ENCODE measurements at places on chromosomes 2 and 18. TPM values are rescaled to one million over a fixed set of nuclear protein-coding genes. Genes with fewer than 3 reads are reported as not detected.
A peak's percentile ranks its signal among the peaks of the same experiment; 100 is the strongest.

The ERICH2 gene
- not detected for total RNA-seq

The RAB6C gene
- total RNA-seq = 0.02 TPM

The KCNG2 gene
- total RNA-seq = not detected

The REEP1 gene
- 2.5 TPM for total RNA-seq

The SCN1A gene
- total RNA-seq = not detected

The IL18R1 gene
- not detected for total RNA-seq

The IL37 gene
- total RNA-seq = not detected

The RFX8 gene
- total RNA-seq = not detected

DNA sequence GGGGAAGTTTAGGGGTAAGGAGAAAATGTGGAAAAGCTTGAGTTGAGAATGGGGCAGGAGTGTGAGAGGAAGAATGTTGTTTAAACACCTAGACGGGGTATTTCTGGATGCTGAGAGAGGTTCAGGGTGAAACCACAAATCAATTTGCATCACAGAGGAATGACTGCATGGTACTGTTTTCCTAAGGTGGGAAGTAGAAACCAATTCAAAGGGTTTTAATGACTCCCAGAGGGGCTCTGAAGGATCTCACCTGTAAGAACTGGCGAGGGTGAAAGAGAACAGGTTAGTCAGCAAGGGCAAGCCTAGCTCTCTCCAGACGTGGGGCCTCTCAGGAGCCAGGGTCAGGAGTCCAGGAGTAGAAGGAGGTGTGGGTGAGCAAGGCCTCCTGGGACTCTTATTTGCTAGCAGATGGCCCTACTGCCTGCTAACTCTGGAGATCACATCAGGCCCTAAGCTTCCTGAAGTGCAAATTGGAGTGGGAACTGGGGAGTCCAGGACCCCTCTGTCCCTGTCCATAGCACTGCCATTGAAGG lies 133.0 kb upstream of the CELF4 start:
- no peak for DNase-seq

GRCh38 chr2:12412898-12413305 lies 303.8 kb upstream of the TRIB2 start:
- peak; percentile 69 for DNase-seq

GRCh38 chr18:75213611-75214331 lies 3.2 kb downstream of the TSHZ1 start:
- peak; percentile 65 for DNase-seq

- DNase-seq = no peak
These were observed 582.9 kb upstream of the SALL3 start for GRCh38 chr18:78396756-78397155.

DNA sequence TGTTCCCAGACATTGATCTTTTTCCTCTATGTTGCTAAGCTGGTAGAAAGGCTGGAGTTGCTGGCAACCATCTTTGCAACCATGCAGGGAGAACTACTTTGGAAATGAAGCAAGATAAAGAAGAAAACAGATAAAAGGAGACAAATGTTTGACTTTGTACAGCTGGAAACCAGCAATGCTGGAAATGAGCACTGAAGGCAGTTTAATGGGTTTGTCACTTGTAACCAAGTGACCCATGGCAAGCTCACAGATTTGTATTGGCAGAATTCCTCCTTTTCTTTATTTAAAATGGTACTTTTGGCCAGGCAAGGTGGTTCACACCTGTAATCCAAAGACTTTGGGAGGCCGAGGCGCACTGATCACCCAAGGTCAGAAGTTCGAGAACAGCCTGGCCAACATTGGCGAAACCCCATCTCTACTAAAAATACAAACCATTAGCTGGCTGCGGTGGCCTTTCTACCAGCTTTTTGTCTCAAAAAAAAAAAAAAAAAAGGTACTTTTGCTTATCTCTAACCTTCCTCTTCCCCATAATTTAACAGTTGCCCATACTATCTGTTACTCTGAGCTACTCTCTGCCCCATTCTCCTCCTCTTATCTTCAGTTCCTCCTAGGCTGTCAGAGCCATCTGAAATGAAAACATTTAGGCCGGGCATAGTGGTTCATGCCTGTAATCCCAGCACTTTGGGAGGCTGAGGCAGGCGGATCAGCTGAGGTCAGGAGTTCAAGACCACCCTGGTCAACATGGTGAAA lies 2.0 kb upstream of the BOLA3 start:
- DNase-seq = no peak

GRCh38 chr2:121534007-121534406 lies 3.3 kb downstream of the RNU4ATAC start:
- no peak for DNase-seq

GRCh38 chr2:211898702-211899101 lies 639.9 kb downstream of the ERBB4 start:
- no peak for DNase-seq

DNA sequence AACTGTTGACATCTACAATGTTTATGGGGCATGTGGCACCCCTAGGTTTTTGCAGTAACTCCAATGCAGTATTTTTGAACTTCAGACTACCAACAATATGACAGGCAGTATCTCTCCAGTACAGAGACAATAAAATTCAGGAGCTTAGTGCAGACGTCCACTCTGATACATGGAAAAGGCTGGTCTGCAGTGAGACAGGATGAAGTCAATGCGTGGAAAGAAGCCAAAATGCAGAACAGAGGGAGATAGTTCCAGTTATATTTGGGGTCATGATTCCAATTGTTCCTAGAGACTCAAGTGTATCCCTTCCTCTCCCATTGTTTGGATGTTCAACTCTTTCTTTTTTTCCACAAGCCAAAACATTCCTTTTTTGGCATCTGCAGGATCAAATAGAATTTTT lies 18.7 kb upstream of the SMAD2 start:
- DNase-seq = no peak

GRCh38 chr2:230843132-230843531 lies 21.6 kb upstream of the ITM2C start:
- no peak for DNase-seq

DNA sequence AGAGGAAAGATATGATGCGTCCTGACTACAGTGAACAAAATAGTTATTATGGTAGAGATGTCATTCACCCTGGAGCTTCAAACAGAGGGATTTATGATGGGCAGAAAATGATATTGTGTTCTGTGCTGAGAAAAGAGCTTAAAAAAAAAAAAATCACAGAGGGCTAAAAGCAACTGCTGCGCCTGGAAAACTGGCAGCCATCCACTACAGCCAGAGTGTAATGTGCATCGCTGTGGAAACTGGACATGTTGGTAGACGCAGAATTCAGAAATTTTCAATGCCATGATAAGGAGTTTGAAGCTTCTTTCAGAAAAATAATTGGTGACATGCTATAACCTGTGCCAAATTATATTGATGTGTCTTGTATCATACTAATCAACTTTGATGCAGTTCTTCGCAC lies 122.9 kb upstream of the SOX11 start:
- no peak for DNase-seq

- no peak for DNase-seq
These were observed 402 bp downstream of the OSGEPL1 start for GRCh38 chr2:189762229-189762550.

GRCh38 chr2:217527590-217528202 lies 475.1 kb downstream of the TNS1 start:
- peak; percentile 78 for DNase-seq

GRCh38 chr18:24118750-24119577 lies 19.9 kb upstream of the CABYR start:
- DNase-seq = peak; percentile 71

DNA sequence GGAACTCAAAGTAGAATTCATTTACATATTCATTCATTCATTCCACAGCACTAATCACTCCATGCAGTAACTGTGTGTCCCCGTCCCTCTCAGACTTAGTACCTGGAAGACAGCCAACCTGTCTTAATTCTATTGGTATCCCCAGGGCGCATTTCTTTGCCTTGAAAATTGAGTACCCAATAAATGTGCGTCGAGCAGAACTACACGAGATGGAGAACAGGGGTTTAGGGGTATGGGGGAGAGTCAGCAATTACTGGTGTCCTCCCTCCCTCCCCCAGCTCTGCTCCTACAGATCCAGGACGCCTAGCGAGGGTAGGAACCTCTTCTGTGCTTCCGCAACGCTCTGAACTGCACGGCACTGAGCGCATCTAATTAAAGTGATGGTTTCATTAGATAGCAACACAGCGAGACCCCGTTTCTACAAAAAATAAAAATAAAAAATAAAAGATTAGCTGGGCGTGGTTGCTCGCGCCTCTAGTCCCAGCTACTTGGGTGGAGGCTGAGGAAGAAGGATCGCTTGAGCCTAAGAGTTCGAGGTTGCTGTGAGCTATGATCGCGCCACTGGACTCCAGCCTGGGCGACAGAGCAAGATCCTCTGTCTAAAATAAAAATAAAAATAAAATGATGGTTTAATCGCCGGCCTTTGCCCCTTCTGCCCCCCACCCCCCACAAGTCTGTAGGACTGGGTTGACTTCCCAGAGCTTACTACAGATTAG lies 614 bp upstream of the FKBP1B start:
- DNase-seq = peak; percentile 37

DNA sequence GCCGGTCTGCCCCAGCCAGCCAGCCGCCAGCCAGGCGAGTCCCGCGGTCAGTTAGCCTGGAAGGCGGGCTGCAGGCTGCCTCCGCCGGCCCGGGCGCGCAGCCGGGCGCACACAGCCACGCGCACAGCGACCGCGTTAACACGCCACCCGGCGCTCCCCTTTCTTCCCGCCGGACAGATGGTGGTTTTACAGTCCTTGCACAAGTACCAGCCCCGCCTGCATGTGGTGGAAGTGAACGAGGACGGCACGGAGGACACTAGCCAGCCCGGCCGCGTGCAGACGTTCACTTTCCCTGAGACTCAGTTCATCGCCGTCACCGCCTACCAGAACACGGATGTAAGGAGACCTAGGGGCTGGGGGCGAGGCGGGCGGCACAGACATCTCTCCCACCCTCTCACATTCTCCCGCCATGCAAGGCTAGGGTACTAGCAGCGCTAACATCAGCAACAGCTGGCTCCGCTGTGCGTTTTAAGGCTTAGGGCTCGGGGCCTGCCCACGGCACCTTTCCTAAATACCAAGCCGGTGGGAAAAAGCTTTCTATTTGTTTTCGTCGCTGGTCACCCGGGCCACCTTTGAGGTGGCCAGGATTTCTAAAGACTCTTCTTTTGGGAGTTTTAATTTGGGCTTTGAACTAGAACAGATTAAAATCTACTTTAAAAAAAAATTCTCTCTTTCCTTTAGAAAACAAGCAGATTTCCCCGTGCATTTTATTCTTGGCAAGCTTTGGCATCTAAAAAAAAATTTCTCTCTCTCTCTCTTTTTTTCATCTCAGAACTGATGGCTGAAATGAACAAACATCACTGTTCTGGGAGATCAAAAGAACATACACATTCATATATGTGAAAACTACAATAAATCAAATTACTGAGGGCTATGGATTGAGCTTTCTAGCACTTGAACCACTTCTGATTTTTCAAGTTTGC lies 2.9 kb downstream of the TBR1 start:
- DNase-seq = no peak

DNA sequence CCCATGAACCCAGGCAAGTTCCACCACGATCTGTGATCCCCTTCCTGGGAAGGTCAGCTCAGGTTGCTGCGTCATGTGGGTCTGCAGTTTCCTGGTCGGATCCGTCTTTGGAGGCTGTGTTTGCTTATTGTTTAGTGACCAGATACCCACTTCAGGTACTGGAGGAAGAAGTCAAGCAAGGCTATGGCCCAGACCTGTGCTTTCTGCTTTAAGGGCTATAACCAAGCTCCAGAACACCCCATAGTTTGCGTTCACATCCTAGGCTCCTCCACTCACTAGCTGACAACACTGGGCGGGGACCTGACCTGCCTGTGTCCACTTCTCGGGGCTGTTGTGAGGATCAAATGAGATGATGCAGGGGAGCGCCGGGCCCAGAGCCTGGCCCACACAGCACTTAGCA lies 44.0 kb downstream of the MAL start:
- DNase-seq = no peak

DNA sequence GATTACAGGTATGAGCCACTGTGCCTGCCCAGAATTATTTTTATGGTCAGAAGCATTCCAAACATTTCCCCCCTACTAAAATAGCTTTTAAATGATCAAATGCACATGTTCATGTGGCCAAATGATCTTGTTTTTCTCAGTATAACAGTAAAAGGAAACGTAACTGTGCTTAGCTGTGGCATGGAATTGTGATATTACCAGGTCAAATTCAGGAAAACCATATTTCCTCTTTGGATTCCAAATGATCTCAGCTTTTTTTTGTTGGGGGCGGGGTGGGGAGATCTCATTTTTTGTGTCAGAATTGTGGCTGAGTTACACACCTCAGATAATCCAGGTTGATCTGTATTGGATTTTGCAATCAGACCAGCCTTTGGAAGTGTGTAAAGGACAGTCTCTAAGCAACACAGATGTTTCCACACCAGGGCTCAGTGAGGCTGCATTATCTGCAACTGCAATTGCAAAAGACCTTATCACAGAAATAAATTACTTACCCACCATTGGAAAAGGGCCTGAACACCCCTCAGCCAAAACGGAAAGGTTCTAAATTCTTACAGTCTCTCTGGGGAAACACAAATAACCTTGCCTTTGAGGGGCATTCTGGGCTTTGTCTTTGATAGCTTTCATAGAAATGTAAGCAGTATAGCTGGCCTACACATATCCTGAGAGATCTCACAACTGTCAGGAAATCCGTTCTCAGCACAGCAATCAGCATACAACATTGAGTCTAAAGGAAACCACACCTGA lies 8.4 kb downstream of the CASP10 start:
- no peak for DNase-seq

DNA sequence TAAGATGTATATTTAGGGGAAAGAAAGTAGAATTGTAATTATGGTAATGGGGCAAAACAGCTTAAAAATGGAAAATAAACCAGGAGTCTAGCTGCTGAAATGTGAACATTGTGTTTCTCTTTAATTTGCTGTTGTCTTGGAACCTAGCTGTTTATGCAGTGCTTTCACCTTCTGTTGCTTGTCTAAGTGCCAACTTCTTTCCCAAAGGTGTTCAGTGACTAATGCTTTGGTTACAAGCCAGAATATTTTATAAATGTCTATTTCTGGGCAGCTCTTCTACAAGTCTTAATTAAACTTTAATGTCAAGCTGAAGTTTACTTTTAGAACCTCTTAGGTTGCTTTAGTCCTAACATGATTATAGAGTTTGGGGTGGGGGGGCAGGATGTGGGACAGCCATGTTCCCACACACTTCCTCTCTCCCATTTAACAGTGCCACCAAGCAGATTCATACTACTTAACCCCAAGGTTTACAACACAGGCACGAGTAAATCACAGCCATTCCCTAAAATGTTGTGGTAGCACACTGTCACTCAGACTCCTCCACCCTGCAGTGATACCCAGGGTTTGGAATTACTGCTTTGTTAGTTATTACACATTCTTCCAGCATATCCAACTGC lies 60.6 kb downstream of the ITGA4 start:
- DNase-seq = peak; percentile 51
